ENCODE measurements at places on chromosomes 13 and 19.

DNA sequence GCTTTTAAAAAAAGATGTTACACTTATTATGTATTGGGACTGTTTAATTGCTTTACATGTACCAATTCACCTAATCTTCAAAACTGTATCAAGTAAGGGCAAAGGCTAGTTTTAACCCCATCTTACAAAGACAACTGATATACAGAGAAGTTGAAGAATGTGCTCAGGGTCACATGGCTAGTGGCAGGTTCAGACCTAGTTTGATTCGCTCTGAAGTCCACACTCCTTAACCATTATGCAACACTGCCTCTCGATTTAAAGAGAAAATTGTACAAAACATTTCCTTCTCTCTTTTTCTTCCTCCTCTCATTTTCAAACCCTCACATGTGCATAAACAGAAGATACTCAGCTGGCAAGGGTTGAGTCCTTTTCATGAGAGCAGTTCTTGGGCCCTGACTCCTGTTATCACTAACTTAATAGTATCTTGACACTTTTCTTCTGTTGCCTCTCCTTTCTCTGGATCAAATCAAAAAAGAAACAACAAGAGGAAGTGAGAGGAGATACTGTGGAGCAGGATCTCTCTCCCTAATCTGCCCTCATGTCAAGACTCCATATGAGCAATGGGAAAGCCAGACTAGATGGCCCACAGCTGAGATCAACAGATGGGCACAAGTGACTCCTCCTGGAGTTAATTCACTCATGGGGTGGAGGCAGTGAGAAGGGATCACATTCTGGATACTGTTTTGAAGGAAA is 19.0 kb upstream of the N4BP2L1 start:
- no peak for DNase-seq

- DNase-seq: no peak
Measured at GRCh38 chr13:113096052-113096744, 9.4 kb upstream of the F7 start.

DNA sequence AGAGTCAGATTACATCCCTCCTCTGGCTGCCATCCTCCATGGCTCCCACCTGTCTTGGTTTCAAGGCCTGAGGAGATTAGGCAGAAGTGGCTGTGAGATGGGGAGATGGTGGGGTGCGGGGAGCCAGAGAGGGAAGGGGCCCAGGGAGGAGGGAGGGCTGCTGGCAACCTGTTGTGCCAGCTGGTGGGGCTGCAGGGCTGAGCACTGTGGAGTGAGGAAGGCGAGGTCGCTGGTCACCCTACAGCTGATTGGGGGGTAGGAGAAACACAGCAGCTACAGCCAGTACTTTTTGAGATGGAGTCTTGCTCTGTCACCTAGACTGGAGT is 48.3 kb downstream of the CD320 start:
- no peak for DNase-seq

- DNase-seq: no peak
Measured at GRCh38 chr13:22024381-22024994, 353.6 kb downstream of the FGF9 start.

DNA sequence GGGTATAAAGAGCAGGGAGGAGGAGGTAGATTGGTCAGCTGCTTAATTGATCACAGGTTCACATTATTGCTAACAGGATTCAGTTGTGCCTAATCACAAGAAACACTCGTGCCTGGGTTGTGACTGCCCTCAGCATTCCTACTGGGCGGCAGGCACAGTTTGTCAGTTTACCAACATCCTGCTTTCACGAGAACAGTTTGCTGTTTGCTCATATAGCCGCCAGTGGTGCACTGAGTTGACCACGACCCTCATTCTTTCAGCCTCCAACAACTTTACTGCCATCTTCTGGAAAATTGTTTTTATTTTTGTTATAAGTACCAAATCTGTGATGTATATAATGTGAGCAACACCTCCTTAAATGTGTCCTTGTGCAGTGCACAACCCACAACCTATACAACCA is 16.2 kb upstream of the IFT88 start:
- no peak for DNase-seq

- no peak for DNase-seq
Measured at GRCh38 chr19:53068199-53068598, 23.7 kb downstream of the ERVV-2 start.

DNA sequence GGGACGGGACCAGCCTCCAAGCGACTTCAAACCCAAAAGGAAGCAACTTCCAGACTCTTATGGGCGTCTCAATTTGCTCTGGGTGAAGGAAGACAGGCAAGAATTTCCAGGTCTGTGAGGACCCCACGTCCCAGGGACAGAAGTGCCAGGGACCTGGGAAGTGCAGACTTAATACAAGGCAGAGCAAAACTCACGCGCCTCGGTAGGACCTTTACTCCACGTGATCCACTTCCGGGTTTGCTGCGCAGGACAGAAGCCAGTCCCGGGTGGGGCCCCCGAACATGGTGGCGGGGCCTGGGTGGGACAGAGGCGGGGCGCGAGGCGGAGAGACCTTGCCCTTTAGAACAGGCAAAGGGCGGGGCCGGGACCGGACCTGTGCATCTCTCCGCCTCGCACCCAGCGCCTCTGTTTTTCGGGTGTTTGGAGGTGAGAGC is 9.3 kb downstream of the ZNF611 start:
- no peak for DNase-seq

DNA sequence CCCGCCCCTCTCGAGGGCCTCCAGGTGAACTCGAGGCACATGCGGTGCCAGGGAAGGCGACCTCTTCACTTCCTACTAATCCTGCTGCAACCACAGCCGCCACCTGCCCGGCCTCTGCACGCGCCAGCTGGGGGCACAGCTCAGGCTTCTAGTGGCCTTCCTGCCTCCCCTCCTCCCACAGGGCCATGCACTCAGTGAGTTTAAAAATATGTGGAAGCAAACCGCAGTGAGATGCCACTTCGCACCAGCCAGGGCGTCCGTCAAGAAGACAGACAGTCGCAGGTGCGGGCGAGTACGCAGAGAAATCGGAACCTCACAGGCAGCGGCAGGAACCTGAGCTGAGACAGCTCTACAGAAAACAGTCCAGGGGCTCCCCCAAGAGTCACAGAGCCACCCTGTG is 10.4 kb downstream of the LMNB2 start:
- no peak for DNase-seq

GRCh38 chr13:86185636-86186035 is 386.4 kb upstream of the SLITRK6 start:
- DNase-seq: no peak

DNA sequence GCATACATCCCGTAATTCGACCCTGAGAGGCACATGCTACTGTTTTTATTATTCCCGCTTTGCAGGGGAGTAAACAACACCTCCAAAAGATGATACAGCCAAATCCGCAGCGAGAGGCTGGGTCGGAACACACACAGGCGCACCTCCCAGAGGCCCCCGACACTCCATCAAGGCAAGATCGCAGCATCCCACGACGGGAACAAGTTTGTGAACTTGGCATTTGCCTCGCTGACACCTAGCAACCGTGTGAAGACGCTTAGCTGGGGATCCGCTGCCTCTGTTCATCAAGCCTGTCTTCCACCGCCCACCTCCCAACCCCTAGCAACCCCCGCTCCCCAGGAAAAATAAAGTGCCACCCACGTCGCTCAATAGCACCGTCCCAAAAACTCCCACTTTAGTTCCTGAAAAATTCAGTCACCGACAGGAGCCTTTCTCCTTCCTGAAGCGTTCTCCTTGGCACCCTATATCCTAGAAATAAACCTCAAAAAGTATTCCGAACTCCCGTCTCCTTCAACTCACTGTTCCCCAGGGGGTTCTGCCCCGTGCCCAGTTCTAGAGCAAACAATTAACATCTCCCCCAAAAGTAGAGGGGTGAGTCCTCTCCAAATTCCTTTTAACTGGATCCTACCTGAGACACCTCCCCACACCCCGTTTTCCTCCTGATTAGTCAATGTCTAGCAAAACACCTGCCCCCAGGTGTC is 1.7 kb downstream of the GNG7 start:
- no peak for DNase-seq

- no peak for DNase-seq
Measured at GRCh38 chr13:36148446-36148845, 17.3 kb upstream of the DCLK1 start.

GRCh38 chr13:104286566-104287290 is 1220.5 kb upstream of the SLC10A2 start:
- DNase-seq: no peak

- DNase-seq: no peak
Measured at GRCh38 chr13:49210669-49211068, 9.5 kb upstream of the MLNR start.

- DNase-seq: no peak
Measured at GRCh38 chr19:49224879-49225278, 67.3 kb downstream of the TRPM4 start.

- DNase-seq: no peak
Measured at GRCh38 chr13:82344867-82345266, 1537.4 kb downstream of the SLITRK1 start.

DNA sequence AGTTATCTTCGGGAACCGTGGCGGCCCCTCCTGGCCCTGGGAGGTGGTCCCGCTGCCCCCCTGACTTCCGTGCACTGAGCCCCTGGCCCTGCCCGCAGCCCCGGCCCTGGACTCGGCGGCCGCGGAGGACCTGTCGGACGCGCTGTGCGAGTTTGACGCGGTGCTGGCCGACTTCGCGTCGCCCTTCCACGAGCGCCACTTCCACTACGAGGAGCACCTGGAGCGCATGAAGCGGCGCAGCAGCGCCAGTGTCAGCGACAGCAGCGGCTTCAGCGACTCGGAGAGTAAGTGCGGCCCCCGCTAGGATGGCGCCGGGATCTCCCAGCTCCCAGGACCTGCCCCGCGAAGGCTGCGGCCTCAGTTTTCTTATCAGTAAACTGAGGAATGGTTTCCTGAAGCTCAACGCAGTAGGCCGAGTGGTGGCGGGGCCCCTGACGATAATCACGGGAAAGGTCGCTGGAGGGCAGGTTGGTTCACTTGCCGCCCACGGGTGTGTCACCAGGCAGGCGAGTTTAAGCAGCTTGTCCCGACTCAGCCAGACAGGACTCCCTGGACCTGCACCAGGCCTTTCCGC is 924 bp downstream of the RGCC start:
- DNase-seq: peak; percentile 80

- DNase-seq: no peak
Measured at GRCh38 chr19:7444042-7444441, 44.8 kb downstream of the PEX11G start.

GRCh38 chr13:67855741-67856238 is 625.7 kb upstream of the PCDH9 start:
- DNase-seq: no peak

Data from suprapubic skin (tissue), 4 donors.